ENCODE measurements at places on chromosomes 11 and 22.

DNA sequence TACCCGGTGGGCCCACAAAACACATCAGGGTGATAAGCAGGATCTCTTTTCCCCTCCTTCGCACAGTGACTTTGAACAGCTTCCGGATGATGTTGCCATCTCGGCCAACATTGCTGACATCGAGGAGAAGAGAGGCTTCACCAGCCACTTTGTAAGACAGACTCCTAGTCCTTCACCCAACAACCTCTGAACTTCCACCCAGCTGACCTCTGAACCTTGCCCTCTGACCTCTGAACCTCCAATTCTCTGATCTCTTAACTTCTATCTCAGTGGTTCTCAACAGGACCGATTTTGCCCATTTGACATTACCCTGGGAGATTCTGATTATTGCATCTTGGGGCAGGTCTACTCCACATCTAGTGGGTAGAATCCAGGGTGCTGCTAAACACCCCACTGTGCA lies 3.2 kb downstream of the NCF4 start:
- no peak for DNase-seq

DNA sequence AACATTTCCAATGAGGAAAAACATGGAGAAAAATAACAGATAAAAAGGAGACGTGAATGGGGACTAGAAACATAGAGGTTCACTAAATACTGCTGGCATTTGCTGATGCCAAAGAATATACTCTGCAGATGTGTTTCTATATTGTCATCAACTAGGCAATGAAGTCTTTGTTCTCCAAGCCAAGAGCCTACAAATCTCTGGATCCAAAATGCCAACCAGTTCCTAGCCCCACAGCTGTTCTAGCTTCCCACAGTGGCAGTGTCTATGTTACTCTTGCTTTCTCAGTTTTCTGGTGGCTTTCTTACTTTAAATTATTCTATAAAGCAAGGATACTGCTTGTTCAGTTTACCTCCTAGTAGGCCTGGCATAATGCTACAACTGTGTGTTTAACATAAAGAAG lies 977.9 kb upstream of the CCDC90B start:
- DNase-seq: no peak

DNA sequence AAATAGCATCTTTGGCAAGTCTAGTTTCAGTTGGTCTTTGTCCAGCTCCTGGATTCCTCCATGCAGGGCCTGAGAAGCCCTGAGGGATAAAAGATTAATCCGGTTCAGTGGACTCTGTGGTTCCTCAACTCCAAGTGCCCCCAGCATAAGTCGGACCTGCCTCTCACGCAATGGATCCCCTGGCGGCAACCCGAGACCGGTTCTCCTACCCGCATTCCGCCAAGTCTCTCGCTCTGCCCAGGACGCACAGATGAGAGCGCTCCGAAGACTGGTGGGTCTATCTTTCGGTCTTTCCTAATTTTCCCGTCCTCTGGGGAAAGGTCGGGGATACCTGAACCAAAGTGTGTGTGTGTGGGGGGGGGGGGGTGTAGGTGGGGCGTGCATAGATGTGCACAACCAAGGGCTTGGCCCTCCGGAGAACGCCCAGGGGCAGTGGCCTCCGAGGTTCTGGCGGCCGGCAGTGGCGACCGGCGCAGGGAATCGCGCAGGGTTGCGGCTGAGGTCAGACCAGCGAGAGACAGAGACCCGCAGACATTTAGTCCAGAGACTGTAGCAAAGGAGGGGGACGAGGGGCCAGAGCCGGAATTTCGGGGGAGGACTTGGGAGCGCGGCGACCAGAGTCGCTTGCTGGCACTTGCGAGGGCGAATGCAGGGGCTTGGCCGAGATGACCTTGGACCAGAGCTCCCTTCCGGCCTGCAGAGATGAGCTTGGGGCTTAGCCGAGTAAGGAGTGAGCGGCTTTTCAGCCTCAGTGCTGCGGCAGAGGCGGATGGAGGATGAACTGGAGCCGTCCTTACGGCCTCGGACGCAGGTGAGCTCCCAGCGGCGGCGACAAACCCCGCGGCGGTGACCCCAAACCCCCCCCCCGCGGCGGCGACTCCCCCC lies 712 bp upstream of the SLC2A11 start:
- no peak for DNase-seq

- DNase-seq: no peak
Observed at GRCh38 chr11:47147250-47147649, 29.4 kb downstream of the ARFGAP2 start.

DNA sequence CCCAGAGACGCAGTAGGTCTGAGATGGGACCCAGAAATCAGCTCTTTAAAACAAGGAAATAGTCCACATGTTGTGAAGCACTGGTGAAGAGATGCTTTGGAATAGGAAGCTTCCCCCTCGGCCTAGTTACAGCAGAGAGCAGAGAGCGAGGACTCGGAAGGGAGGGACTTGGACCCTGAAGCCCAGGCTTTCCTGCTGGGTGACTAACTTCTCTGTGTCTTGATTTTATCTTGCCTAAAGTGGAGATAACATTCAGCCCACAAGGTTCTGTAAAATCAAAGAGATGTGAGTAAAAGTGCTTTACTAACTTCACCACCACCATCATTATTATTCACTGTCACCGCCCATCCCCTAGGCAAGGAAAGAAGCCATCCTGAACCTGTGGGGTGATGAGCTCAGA lies 58.4 kb downstream of the THAP12 start:
- no peak for DNase-seq

DNA sequence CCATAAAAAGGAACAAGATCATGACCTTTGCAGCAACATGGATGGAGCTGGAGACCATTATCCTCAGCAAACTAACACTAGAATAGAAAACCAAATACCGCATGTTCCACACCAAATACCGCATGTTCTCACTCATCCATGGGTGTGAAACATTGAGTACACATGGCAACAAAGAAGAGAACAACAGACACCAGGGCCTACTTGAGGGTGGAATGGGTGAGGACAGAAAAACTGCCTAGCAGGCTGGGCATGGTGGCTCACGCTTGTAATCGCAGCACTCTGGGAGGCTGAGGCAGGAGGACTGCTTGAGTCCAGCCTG lies 12.3 kb downstream of the EHD1 start:
- DNase-seq: no peak

DNA sequence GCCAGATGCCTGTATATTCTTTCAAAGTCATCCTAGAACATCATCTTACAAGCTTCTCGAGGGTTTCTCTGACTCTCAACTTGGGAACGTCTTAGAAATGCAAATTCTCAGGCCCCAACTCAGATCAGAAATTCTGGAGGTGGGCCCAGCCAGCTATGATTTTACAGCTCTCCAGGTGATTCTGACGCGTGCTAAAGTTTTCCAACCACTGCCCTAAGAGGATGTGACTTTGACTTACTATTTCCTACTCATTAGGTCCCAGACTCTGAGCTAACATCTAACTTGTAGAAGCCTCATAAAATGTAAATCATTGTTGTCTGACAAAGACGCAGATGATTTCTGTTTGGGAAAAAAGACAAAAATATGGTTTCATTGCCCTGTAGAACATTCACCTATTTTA lies 61.1 kb downstream of the IRAG1 start:
- DNase-seq: no peak

DNA sequence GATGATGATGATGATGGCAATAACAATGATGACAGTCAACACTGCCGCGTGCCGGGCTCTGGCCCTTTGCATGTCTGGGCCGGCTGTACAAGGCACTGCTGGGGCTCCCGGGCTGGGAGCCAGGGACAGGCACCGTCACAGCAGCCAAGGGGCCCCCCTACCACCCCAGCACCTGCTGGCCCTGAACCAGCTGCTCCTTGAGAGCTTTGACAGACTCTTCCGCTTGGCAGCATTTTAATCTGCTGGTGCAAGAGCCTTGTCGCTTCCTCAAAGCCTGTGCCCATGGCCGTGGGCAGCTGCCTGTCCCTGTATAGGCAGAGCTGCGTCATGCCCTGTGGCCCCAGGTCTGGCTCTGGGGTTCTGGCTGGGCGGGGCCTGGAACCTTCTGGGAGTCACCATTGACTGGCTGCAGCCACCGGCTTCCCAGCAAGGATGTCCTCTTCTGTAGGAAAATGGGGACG lies 12.9 kb upstream of the MUC6 start:
- no peak for DNase-seq

DNA sequence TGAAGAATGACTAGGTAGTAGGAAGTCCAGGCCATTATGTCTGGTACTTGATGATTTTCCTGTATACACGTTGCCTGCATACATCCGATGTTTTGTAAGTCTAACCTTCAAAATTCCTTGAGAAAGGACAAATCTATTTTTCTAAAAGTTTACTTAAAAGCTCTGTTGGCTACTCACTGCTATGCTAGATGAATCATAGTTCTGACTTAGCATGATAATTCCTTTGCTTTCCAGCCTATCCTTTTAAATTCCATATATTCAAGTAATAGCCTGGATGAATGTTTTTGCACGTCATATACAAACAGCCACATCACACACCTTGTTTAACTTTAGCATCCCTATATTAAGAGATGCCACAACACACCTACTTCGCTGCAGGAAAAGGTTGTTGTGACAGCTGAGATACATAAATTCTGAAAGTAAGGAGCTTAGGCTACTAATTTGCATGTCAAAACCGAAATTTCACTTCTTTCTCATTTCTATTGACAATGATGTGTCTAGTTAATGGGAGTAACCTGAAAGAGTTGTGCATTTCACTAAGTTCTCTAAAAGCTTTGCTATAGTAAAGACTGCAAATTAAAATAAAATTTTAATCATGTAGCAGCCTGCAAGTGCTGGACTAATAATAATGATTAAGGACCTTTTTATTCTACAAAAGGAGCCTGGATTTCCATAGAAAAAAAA lies 1116.4 kb downstream of the JRKL start:
- DNase-seq: no peak

DNA sequence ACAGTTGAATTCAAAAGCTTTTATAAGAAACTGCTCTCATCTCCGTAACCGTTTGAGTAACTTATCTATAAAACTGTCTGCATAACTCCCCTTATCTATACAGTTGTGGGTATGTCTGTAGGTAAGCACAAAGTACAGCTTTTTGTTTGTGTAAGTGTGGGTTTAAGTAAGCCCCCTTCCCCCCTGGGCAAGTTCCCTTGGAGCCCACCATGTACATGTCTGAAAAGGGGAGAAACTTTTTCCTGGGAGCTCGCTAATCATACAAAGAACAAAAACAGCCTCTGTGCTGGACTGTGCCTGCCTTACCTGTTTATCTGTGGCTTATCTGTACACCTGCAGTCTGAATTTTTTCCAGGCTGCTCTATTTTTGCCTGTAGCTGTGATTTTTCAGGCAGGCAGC lies 36.3 kb upstream of the TMEM45B start:
- no peak for DNase-seq
